ENCODE measurements at places on chromosomes 7 and 10.

DNA sequence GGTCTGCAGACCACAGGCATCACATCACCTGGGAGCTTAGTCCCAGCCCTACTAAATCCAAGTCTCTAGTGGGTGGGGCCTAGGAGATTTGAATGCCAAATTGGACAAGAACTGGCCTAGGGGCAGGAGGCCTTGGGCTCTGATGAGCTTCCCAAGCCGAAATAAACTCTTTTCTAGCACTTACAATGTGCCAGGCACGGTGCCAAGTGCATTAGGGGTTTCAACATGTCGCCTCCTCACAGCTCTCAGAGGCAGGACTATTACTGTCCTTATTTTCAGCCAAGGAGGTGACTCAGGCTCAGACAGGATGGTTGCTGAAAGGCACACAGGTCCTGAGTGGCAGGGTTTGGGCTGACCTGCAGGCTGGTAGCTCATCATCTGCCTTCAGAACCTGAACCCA is 9.2 kb upstream of the CPA1 start:
- DNase-seq = no peak

- no peak for DNase-seq
Observed at GRCh38 chr10:61195211-61195610, 251.2 kb upstream of the RHOBTB1 start.

- DNase-seq = no peak
Observed at GRCh38 chr7:104627516-104627915, 299.1 kb downstream of the LHFPL3 start.

- DNase-seq = no peak
Observed at GRCh38 chr7:135853499-135853898, 104.9 kb upstream of the FAM180A start.

DNA sequence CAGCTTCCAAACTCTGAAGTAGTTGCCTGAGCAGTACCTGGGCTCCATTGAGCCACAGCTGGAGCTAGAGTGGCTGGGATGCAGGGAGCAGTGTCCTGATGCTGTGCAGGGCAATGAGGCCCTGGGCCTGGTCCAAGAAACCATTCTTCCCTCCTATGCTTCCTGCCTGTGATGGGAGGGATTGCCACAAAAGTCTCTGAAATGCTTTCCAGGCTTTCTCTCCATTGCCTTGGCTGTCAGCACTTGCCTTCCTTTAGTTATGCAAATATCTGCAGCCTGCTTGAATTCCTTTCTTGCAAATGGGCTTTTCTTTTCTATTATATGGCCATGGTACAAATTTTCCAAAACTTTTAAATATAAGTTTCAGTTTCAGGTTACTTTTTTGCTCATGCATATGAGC is 972.2 kb upstream of the MBL2 start:
- no peak for DNase-seq

GRCh38 chr10:8138471-8138870 is 84.0 kb downstream of the GATA3 start:
- DNase-seq = no peak

- DNase-seq = no peak
Observed at GRCh38 chr7:139646566-139646965, 123.1 kb downstream of the CLEC2L start.

GRCh38 chr10:35386594-35387174 is 50.4 kb downstream of the CCNY start:
- no peak for DNase-seq

- DNase-seq = no peak
Observed at GRCh38 chr7:50416527-50417182, 33.5 kb downstream of the FIGNL1 start.

DNA sequence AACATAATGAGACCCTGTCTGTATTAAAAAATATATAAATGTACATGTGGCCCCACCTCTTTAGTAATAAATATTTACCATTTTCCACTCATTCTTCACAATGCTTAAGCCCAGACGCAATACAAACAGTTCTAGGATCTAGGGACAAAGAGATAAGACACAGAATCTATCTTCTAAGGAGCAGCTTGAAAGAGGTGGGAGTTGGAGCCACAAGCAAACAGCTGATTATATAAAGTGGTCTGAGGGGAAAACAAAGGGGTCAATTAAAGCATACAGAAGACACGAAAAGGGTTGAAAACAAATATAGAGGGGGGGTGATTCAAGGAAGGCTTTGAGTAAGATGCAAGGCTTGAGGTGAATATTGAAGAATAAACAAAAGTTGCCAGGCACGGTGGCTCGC is 43.1 kb downstream of the UBE2H start:
- DNase-seq = no peak

GRCh38 chr7:25889765-25890164 is 262.2 kb upstream of the NFE2L3 start:
- DNase-seq = no peak

DNA sequence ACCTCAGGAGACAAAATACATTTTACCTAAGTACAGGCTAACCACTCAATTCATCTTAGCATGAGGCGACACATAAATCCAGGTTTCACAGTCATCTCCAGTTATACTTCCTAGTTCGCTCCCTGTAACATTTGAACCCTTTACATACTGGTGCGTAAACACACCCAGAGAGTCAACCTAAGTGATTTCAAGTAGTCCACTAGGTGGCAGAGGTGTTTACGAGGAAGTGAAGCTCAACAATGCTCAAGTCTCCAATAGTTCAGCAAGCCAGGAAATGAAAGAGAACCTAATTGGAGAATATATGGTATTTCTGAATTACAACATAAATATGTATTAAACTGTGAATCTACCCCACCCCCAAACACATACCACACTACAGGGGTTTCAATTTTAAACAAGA is 76.3 kb upstream of the ABCB5 start:
- DNase-seq = no peak

GRCh38 chr7:157002819-157003421 is 7.5 kb downstream of the MNX1 start:
- no peak for DNase-seq

DNA sequence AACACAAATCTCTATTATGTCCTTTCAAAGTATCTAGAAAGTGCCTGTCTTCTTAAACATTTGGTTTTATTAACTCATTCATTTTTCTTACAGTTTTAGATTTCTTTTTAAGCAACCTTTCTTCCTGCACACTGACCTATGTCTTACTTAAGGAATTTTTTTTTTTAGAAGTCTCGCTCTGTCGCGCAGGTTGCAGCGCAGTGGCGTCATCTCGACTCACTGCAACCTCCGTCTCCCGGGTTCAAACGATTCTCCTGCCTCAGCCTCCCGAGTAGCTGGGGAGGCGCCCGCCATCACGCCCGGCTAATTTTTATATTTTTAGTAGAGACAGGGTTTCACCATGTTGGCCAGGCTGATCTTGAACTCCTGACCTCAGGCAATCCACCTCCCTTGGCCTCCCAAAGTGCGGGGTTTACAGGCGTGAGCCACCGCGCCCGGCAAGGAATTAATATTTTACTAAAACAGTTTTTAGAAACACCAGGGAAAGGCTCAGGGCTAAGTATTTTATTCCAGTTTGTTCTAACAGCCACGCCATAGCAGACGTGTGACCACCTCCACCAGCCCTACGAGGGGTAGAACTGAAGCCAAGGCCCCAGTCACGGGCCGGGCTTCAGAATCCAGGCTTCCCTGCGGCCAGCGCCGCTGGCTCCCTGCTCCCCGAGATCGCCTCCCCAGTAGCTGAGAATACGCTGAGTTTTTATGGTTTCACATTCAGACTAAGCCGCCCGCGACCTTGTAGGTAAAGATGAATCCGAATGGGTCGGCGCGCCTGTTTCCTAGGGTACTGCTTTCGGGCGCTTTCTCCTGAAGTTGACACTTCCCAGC is 941 bp upstream of the LUC7L2 start:
- DNase-seq = peak; percentile 42

DNA sequence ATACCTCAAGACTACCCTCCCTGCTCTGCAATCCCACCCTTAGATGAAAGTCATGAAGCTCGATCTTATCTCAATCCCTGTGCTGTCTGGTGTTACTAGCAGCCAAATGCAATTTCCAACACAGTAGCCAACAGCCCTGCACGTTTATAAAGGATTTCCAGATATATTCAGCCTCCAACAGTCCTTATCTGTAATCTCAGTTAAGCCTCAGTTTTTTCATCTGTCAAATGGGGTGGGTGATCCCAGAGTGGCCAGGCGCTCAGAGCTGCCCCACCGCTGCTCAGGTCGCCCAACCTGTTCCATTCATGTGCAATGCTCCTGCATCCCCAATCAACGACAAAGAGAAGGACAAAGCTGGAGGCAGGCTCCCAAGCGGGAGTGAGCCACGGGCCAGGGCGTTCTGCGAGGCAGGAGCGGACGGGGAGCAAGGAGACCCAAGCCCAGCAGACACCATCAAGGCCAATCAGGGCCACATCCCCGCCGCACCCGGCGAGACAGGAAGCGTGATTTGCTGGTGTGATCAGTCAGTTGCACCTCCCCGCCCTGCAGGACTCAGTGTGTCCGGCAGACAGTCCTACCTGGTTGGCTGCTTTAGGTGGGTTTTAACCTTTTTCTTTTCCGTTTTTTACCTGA is 19.7 kb downstream of the PDGFA start:
- DNase-seq = no peak

- DNase-seq = no peak
Observed at GRCh38 chr10:5510281-5511072, 11.1 kb upstream of the CALML5 start.

DNA sequence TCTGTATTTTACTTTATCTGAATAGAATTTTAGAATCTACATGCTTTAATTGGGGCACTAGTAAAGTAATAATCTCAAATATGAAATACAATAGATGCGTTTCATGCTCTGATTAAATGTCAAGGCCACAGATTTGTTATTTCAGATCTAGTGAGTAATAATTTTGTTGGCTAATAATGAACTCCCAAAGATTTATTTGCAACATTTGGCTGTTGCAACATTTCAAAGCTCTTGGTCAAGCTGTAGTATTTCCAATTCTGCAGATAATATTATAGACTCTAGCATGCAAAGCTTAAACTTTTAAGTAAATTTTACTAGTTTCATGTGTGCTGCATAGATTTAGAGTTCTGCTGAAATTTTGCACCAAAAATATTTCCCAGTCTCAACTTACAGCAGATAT is 16.7 kb downstream of the LRRN3 start:
- no peak for DNase-seq

GRCh38 chr7:150374472-150374871 is 4.7 kb upstream of the ZNF775 start:
- no peak for DNase-seq

- DNase-seq = no peak
Observed at GRCh38 chr7:105779856-105780780, 96.3 kb downstream of the ATXN7L1 start.

DNA sequence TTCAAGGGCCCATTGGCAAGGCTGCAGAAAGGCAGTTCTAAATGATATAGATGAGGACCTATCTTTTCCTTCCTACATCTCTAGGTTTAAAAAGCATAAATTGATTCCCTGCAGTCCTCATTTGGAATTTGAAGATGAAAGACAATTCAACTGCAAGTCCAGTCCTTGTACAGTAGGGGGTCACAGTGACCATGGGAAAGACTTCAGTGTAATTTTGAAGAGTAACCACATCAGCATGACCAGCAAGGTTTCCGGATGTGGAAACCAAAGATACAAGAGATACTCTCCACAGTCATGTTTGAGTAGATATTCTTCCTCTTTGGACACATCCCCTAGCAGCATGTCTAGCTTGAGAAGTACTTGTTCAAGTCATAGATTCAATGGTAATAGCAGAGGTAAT is 539.3 kb upstream of the TEX47 start:
- no peak for DNase-seq

DNA sequence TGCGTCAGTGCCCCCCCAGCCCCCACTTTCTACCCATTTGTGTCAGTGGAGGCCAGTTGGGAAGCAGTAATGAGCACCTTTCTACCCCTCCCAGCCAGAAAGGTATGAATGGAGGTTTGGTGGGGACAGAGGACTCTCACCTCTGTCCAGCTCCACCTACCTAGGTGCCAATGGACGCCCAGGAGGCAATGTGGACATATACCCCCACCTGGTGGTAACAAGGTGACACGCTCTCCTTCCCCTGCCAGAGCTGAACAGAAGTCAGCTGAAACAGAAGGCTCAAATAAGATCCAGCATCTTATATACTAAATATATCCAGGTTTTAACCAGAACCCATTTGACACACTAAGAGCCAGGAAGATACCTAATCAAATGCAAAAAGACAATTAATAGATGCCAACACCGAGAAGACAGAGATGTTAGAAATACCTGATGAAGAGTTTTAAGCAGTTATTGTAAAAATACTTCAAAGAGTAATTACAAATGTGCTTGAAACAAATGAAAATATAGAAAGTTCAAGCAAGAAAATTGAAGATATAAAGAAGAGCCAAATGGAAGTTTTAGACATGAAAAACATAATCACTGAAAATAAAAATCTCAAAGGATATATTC is 18.4 kb upstream of the SORCS3 start:
- no peak for DNase-seq

- no peak for DNase-seq
Observed at GRCh38 chr7:30928254-30928872, 16.7 kb downstream of the AQP1 start.

- no peak for DNase-seq
Observed at GRCh38 chr7:14430926-14431325, 441.5 kb upstream of the ETV1 start.

DNA sequence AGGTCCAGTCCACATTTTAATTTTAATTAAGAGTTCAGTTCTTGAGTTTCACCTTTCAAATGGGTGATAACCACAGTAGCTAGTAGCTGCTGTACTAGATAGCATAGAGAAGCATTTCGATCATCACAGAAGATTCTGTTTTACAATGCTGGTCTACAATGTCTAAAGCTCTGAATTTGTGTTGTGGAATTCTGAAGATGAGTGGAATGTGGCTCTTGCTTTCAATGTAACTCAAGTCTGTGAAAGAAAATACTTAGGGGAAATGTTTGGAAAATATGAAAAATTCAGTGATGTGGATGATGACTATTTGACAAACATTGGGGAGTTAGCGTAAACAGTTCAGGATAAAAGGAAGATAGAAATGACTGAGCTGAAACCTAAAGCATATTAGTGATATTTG is 139.4 kb downstream of the GNAT3 start:
- DNase-seq = no peak

- no peak for DNase-seq
Observed at GRCh38 chr10:114879093-114879492, 57.5 kb downstream of the FHIP2A start.

DNA sequence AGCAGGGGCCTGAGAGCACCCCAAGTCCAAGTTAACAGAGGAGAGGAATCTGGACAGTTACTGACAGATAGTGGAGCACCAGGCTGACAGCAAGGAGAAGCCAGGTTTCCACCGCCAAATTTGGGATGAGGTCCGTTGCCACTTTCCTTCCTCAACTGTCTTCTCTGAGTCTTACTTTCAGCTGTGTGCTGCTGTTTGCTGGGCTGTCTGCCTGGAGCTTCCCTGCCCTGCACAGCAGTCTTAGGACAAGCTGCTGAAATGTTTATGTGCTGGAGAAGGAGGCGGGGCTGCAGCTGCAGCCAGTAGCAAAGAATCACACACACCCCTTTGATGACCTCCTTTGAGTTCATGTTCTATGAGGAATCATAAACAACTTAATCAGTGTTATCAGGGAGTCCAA is 17.4 kb upstream of the CYP3A7 start:
- no peak for DNase-seq

DNA sequence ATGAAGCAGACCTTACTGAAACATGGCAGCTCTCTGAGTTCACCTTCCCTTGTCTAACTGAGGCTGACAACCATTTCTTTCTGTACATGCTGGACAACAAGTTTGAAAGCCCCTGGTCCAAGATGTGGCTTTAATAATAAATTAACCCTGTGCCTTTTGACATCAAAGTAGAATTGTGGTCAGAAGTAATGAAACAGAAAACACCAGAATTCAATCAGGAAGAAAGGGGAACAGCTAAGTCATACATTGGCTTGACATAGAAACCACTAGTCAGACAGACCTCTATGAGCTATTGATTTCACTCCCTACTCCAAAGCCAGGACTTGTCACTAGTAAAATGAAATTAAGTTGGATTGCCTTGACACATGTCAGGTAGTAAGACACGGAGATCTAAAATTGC is 175.2 kb upstream of the ASAH2 start:
- no peak for DNase-seq
